ENCODE measurements at places on chromosomes 12 and 14. TPM values are rescaled to one million over a fixed set of nuclear protein-coding genes. Genes with fewer than 3 reads are reported as not detected.

Gene RASSF8
- 46.7 TPM for total RNA-seq

Gene MAP3K9
- 24.7 TPM for total RNA-seq

Gene SPTSSA
- total RNA-seq = 23.5 TPM

Gene INSM2
- not detected for total RNA-seq

Gene STX2
- 22.0 TPM for total RNA-seq

Gene TMEM120B
- 29.1 TPM for total RNA-seq

Gene CLEC1B
- not detected for total RNA-seq

Gene CEP290
- total RNA-seq = 5.9 TPM

Gene KRT73
- not detected for total RNA-seq

Data from H1 (cell line).